Psoas muscle (tissue), 8 donors: ENCODE measurements at places on chromosomes 12 and 14.

GRCh38 chr14:22478670-22479069 lies 110.4 kb downstream of the DAD1 start:
- H3K36me3 ChIP-seq, result no peaks in the 10 kb centered on the region
- no peaks in the 10 kb centered on the region for H3K27me3 ChIP-seq
- H3K27ac ChIP-seq, result no peak overlapping the region
- peak; percentile 20 for DNase-seq
- H3K4me1 ChIP-seq, result peaks cover 13% of the 10 kb centered on the region

DNA sequence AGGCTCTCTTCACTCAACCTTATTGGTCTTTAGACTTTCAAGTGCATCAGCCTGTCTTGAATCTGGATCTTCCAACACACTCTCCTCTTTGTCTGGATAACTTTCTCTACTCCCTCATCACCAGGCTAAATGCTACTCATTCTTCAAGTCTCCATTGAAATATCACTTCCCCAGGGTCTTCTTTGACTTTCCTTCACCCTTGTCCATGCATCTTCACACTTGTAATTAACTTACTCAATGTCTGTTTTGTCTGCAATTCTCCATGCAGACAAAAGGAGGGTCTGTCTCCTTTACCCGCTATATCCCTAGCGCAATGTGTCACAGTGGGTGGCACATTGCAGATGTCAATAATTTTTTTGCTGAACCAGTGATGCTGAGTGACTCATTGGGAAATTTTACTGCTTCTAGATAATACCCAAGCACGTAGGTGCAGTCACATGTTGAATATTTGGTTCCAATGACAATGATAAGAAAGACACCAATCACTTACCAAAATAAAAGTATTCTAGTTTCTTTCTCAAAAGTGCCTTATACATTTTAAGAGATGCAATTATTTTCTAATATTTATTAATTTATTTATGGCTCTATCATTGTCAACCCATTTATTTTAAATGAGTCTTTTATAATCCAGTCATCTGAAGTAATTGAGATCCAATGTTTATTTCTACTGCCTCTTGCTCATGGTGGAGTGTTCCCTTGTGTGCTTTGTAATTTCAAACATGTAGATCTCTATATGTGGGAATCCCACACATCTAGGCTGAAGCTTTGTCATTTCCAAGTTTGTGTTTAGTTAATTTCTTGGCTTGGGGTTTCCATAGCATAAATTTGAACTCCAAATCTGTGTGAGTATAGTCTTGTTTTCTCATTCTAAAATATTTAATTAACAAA lies 21.7 kb upstream of the RFC5 start:
- no peak overlapping the region for H3K27ac ChIP-seq
- DNase-seq, result no peak
- no peaks in the 10 kb centered on the region for H3K27me3 ChIP-seq
- H3K4me3 ChIP-seq, result no peak overlapping the region
- H3K4me1 ChIP-seq, result no peaks in the 10 kb centered on the region

GRCh38 chr14:54354968-54355641 lies 41.7 kb upstream of the CDKN3 start:
- no peaks in the 10 kb centered on the region for H3K27me3 ChIP-seq
- no peaks in the 10 kb centered on the region for H3K4me1 ChIP-seq
- no peak for DNase-seq

GRCh38 chr14:31926123-31926522 lies 151.0 kb upstream of the ARHGAP5 start:
- no peak for DNase-seq
- H3K4me3 ChIP-seq, result no peak overlapping the region
- H3K27me3 ChIP-seq, result no peaks in the 10 kb centered on the region
- H3K27ac ChIP-seq, result peak overlapping the region; percentile 80

DNA sequence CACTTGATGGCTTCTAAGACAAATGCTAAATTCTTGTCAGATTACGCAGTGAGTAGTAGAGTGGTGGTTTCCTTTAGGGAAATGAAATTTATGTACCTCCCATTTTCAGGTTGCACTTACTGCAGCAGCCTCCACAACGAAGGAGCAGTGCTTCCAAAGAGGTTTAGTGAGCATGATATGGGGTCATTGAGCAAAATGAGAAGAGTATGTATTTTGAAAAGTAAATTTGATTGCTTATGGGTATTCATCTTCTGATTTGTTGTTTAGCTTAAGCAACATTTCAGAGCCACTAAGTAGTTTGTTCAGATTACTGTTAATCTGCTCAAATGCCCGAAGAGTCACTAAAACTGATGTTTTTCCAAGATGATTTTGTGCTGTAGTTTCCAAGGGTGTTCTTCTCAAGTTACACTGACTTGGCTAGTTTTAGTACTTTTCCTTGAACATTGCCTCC lies 493.6 kb downstream of the PCNX1 start:
- H3K27me3 ChIP-seq, result no peaks in the 10 kb centered on the region
- no peaks in the 10 kb centered on the region for H3K4me1 ChIP-seq
- no peak for DNase-seq
- no peaks in the 10 kb centered on the region for H3K36me3 ChIP-seq
- no peak overlapping the region for H3K4me3 ChIP-seq

DNA sequence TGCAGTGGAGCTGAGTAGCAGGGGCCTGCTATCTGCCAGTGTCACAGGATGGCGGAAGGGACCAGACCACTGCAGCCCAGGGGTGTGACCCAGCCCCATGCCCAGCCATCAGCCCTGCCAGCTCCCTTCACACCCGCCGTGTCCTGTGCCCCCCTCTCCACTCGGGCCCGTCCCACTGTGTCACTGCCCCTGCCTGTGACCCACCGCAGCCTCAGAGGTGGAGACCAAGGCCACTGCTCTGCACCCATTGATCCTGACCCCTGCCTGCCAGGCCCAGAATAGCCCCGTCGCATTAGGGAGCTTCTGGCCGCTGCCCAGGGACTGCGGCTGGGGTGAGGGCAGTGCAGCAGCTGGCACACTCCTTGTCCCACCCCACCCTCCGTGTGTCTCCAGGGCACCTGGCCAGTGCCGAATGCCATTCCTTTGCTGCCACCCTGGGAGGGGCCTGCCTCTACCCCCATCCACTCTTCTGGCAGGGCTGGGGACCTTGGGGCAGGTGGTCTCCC lies 2.1 kb upstream of the CRIP2 start:
- no peak overlapping the region for H3K4me3 ChIP-seq
- H3K27ac ChIP-seq, result no peak overlapping the region
- H3K4me1 ChIP-seq, result peaks cover 58% of the 10 kb centered on the region
- no peaks in the 10 kb centered on the region for H3K36me3 ChIP-seq

GRCh38 chr14:77265187-77265515 lies 5.9 kb downstream of the NGB start:
- no peaks in the 10 kb centered on the region for H3K4me1 ChIP-seq
- H3K36me3 ChIP-seq, result no peaks in the 10 kb centered on the region
- H3K27me3 ChIP-seq, result no peaks in the 10 kb centered on the region
- no peak for DNase-seq

GRCh38 chr14:58131386-58131785 lies 20.6 kb downstream of the ARMH4 start:
- no peaks in the 10 kb centered on the region for H3K4me1 ChIP-seq
- H3K27me3 ChIP-seq, result no peaks in the 10 kb centered on the region
- no peak overlapping the region for H3K4me3 ChIP-seq

GRCh38 chr12:15265875-15266274 lies 44.7 kb upstream of the RERG start:
- H3K27me3 ChIP-seq, result no peaks in the 10 kb centered on the region
- H3K36me3 ChIP-seq, result no peaks in the 10 kb centered on the region
- no peak overlapping the region for H3K4me3 ChIP-seq
- no peaks in the 10 kb centered on the region for H3K4me1 ChIP-seq
- DNase-seq, result no peak
- no peak overlapping the region for H3K27ac ChIP-seq

GRCh38 chr14:90795744-90796143 lies 20.5 kb downstream of the TTC7B start:
- no peak overlapping the region for H3K27ac ChIP-seq
- peaks cover 14% of the 10 kb centered on the region for H3K4me1 ChIP-seq
- H3K27me3 ChIP-seq, result no peaks in the 10 kb centered on the region
- no peak overlapping the region for H3K4me3 ChIP-seq
- H3K36me3 ChIP-seq, result no peaks in the 10 kb centered on the region
- DNase-seq, result peak; percentile 16

GRCh38 chr12:31387011-31387410 lies 61.1 kb upstream of the SINHCAF start:
- H3K4me3 ChIP-seq, result no peak overlapping the region
- H3K27ac ChIP-seq, result no peak overlapping the region
- no peaks in the 10 kb centered on the region for H3K4me1 ChIP-seq

DNA sequence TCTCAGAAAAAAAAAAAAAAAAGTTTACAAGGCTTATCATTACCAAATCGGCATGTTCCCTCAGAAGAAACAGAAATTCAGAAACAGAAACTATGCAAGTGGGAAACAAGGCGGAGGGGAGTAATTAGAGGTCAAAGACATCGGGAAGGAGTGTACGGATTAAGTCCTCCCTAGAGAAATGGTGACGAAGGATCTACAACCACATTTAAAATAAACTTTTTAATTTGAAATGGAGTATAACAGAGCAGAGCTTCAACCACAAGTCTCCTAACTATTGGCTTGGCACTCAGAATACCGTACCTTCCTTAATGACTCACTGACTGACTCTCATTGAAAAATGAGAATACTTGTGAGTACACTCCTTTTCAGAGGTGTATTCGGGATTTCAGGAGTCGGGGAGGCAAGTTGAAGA lies 908 bp downstream of the ENTPD5 start:
- no peak for DNase-seq
- no peaks in the 10 kb centered on the region for H3K27me3 ChIP-seq
- peaks cover 23% of the 10 kb centered on the region for H3K36me3 ChIP-seq
- H3K4me1 ChIP-seq, result peaks cover 3% of the 10 kb centered on the region
- peak overlapping the region; percentile 97 for H3K4me3 ChIP-seq
- H3K27ac ChIP-seq, result peak overlapping the region; percentile 99

DNA sequence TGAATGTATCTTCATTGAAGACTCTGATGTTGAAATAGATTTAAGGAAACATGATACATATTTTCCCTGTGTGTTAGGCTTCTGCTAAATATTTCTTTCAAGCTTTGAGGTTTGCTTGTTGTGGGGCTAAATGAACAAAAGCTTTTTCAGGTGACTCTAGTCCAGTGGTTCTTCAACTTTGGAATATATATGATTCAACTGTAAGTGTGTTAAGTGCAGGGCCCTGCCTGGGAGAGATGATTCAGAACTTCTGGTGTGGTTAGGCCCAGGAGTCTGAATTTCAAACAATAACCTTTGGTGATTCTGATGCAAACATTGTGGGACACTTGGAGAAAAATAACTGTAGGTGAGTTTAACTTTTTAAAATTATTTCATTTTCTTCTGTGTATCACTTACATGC lies 93.0 kb downstream of the TRHDE start:
- no peaks in the 10 kb centered on the region for H3K4me1 ChIP-seq
- H3K27ac ChIP-seq, result no peak overlapping the region
- H3K4me3 ChIP-seq, result no peak overlapping the region

- no peak for DNase-seq
- H3K27ac ChIP-seq, result peak overlapping the region; percentile 69
- no peak overlapping the region for H3K4me3 ChIP-seq
- H3K36me3 ChIP-seq, result no peaks in the 10 kb centered on the region
- no peaks in the 10 kb centered on the region for H3K27me3 ChIP-seq
- peaks cover 26% of the 10 kb centered on the region for H3K4me1 ChIP-seq
Observed at GRCh38 chr14:70934502-70935134, 27.4 kb downstream of the PCNX1 start.

- peaks cover 7% of the 10 kb centered on the region for H3K4me1 ChIP-seq
- H3K27me3 ChIP-seq, result no peaks in the 10 kb centered on the region
- H3K27ac ChIP-seq, result no peak overlapping the region
- DNase-seq, result no peak
Observed at GRCh38 chr12:120474616-120474960, 5.0 kb upstream of the SRSF9 start.

DNA sequence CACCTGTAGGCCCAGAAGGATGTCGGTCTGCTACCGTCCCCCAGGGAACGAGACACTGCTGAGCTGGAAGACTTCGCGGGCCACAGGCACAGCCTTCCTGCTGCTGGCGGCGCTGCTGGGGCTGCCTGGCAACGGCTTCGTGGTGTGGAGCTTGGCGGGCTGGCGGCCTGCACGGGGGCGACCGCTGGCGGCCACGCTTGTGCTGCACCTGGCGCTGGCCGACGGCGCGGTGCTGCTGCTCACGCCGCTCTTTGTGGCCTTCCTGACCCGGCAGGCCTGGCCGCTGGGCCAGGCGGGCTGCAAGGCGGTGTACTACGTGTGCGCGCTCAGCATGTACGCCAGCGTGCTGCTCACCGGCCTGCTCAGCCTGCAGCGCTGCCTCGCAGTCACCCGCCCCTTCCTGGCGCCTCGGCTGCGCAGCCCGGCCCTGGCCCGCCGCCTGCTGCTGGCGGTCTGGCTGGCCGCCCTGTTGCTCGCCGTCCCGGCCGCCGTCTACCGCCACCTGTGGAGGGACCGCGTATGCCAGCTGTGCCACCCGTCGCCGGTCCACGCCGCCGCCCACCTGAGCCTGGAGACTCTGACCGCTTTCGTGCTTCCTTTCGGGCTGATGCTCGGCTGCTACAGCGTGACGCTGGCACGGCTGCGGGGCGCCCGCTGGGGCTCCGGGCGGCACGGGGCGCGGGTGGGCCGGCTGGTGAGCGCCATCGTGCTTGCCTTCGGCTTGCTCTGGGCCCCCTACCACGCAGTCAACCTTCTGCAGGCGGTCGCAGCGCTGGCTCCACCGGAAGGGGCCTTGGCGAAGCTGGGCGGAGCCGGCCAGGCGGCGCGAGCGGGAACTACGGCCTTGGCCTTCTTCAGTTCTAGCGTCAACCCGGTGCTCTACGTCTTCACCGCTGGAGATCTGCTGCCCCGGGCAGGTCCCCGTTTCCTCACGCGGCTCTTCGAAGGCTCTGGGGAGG lies at the start of gene LTB4R:
Gene LTB4R (plus strand): TSS at position 857 of the 959 bp plus-strand sequence. CDS start 4,150 bp downstream, outside the sequence.
- H3K36me3 ChIP-seq, result no peaks in the 10 kb centered on the region
- H3K27me3 ChIP-seq, result no peaks in the 10 kb centered on the region
- peak; percentile 89 for DNase-seq
- H3K4me1 ChIP-seq, result peaks cover 13% of the 10 kb centered on the region
- peak within 1 kb of the TSS; percentile 79 for H3K27ac ChIP-seq
